ENCODE measurements at places on chromosomes 11 and 22. TPM values are rescaled to one million over a fixed set of nuclear protein-coding genes. Genes with fewer than 3 reads are reported as not detected.

SHANK2 gene
- total RNA-seq: 0.48 TPM

PLA2G3 gene
- not detected for total RNA-seq

C11orf86 gene
- total RNA-seq: not detected

VSTM5 gene
- not detected for total RNA-seq

TMEM126B gene
- 58.8 TPM for total RNA-seq

ZP1 gene
- total RNA-seq: not detected

SSH3 gene
- 6.6 TPM for total RNA-seq

Measured in activated T-cell treated with anti-CD3 and anti-CD28 coated beads, Interleukin-2, amount 50 U/mL, for 4 hours (primary cell).